Cortex of kidney (tissue), 1 donor: ENCODE measurements at places on chromosomes 16 and 17.
A peak's percentile ranks its signal among the peaks of the same experiment; 100 is the strongest.

DNA sequence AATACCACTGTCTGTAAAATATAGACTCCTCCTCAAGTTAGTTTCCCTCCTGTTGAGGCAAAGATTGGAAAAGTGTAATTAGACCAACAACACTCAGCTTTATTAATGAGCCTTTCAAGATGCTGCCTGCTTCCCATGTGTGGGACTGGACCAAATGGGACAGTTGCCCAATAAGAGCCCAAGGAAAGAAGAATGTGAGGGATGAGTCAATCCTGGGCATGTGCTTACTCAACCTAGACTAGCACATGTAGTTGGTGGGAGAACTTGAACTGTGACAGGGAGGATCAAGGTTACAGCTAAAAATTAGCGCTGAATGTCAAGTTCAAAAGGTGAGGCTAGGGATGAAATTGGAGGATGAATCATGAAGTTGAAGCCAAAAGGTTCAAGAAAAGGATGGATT is 435.5 kb downstream of the CA10 start:
- no peak for DNase-seq

DNA sequence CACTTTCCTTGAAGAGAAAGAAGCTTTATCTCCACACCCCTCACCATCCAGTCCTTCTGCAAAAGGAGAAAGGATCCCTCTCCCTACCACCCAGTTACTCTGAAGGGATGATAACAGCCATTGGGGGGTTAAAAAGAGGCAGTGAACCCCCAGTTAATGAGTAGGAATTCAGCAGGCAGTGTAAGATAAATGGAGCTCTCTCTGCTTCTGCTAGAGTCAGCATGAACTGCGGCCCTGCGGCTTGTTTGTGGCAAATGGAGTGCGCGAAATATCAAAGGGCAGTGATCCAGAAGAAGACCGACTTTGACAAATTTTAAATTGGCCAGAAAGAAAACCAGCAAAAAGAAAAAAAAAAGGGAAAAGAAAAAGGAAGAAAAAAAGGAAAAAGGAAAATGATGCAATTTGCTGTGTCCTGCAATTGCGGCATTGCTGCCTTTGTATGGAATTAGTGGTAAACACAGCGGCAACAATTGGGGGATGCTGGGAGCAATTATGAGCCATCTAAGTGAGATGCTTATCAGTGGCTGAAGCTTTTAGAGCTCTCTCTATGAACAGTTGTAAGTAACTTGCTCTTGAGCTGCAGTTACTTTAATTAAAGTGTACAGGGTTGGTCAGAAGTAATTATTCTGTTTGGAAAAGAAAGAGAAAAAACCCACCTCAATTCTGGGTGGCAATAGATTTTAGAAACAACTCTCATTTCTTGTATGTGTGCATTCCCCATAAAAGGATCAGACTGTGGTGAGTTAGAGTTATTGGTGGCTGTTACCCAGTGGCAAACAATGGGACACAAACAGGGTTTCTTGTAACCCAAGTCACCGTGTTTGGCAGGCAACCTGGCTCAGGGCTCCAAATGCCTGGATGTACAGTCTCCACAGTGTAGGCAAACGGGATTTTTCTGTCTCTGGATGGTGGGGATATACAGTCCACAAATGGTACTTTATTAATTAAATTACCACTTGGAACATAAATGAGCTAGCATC is 161.3 kb downstream of the AATF start:
- no peak for DNase-seq

- DNase-seq, result no peak
Observed at GRCh38 chr16:53714205-53715022, 10.5 kb downstream of the FTO start.

GRCh38 chr16:75787440-75787839 is 61.1 kb upstream of the CPHXL start:
- DNase-seq, result no peak

- peak; percentile 70 for DNase-seq
Observed at GRCh38 chr17:28951428-28951990, at the start of gene PHF12. TSS of gene PHF12 (minus strand) at chr17:28951518. CDS start at chr17:28950960, 558 bp downstream.

DNA sequence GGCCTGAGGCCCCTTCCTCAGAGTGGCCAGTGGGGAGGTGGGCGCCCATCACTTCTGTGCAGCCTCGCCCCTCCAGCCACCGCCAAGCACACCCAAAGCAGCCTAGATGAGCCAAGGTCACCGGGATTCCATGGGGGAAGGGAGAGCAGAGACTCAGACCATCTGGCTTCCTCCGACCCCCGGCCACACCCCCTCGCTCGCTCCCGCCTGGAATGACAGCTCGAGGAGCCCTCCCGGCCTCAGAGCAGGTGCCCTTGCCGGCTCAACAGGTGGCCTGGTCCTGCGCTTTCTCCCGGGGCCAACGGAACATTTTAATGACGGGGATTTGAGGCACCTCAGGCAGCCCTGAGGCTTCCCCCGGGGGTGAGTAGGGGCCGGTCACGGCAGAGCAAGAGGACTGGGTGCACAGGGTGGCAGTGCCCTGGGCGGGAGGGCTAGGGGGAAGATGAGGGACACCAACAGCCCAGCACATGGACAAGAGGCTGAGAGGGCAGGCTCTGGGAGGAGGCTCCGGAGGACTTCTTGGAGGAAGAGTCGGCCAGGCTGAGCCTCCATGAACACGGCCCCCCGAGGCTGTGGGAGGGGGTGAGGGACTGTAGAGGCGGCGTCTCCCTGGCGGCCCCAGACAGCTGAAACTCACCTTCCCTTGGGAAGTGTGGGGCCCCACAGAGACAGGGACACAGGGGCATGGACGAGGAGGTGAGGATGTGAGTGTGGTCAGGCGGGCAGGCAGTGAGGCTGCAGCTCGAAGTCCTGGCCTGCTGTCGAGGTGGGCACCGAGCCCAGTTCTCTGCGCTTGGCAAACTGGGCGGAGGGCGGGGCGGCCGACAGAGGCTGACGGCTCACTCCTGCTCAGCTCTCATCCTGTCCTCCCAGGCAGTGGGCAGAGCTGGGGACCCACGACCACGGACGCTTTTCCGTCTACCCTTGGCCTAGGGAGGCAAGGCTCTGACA is 12.5 kb upstream of the C1QTNF8 start:
- DNase-seq, result no peak

GRCh38 chr16:13372421-13372820 is 471.0 kb downstream of the SHISA9 start:
- DNase-seq, result no peak

DNA sequence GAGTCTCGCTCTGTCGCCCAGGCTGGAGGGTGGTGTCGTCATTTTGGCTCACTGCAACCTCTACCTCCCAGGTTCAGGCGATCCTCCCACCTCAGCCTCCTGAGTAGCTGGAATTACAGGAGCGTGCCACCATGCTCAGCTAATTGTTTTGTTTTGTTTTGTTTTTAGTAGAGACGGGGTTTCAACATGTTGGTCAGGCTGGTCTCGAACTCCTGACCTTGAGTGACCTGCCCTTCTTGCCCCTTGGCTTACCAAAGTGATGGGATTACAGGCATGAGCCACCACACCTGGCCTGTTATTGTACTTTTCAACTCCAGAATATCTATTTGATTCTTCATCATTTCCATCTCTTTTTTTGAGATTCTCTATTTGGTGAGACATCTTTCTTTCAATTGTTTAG is 9.0 kb upstream of the ADORA2B start:
- DNase-seq, result no peak

DNA sequence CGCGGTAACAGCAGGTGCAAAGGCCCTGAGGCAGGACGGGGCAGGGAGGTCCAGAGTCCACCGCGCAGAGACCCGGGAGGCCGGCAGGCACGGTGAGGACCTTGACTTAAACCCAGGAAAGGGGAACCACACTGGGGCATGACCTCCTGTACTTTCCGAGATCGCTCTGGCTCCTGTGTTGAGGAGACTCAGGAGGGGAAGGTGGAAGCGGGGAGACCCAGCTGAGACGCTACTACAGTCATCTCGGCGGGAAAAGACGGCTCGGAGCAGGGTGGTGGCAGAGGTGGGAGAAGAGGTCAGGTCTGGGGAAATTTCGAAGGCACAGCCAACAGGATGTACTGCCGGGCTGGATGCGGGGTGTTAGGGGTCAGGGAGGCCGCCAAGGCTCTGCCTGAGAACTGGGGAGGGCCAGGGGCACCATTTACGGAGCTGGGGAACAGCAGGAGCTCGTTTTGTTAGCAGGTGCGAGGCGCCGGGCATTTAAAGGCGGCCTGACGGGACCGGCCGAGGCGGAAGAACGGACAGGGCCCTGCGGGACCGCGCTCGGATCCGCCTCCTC is 22.3 kb downstream of the NPTX1 start:
- DNase-seq, result no peak

GRCh38 chr17:40176754-40177110 is 538 bp upstream of the RAPGEFL1 start:
- DNase-seq, result no peak

DNA sequence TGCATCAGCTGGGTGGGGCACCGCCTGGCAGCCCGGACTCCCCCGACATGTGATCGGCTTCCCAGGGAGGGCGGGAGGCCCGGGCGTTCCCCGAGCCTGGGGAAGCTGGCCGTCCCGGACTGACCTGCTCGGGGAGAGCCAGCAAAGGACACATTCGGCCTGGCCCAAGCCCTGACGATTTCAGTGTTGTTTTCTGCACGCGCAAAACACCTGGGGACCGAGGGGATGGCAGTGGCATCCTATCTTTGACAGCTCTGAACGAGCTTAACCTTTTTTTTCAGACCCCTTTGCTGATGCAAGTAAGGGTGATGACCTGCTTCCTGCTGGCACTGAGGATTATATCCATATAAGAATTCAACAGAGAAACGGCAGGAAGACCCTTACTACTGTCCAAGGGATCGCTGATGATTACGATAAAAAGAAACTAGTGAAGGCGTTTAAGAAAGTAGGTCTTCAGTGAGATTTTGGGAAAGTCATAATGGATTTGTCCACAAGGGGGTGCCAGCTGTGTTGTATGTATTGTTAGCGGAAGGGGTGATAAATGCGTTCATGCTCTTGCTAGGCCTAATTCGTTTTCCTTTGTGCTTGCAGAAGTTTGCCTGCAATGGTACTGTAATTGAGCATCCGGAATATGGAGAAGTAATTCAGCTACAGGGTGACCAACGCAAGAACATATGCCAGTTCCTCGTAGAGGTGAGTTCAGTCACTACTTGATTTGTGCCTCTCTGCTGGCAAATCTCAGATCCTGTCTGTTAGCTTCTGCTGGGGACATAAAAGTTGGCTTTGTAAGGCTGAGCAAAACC is 1.0 kb downstream of the EIF1 start:
- no peak for DNase-seq

DNA sequence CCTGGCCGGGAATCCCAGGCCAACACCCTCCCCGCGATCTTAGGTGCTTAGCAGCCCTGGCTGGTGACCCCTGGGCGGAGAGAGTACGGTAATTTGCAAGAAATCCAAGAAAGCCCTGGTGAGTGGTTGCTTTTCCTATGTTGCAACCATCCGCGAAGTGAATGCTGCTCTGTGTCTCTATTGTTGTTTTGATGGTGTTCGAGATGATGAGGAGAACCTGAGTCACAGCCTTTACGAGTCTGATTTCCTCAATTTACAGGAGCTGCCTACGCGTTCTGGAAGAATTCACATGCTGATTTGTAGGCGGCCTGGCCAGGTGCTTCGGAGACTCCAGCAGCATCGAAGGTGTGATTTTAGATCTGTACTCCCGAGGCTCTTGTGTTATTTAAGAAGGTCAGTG is 63.3 kb downstream of the TMEM235 start:
- DNase-seq, result no peak

DNA sequence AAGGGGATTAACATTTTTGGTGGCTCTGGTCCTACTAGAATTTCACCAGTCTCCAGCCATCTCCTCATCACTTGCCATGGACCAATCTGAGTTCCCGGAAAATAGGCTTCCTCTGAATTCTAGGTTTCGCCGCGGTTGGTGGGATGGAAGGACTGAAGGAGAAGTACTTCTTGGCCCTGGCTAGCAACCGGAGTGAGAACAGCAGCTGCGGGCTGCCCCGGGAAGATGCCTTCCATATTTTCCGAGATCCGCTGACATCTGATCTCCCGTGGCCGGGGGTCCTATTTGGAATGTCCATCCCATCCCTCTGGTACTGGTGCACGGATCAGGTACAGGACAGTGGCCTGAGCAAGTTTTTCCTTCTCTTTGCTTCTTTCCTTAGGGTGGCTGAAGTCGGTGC is 45.0 kb downstream of the SLC5A11 start:
- DNase-seq, result no peak

DNA sequence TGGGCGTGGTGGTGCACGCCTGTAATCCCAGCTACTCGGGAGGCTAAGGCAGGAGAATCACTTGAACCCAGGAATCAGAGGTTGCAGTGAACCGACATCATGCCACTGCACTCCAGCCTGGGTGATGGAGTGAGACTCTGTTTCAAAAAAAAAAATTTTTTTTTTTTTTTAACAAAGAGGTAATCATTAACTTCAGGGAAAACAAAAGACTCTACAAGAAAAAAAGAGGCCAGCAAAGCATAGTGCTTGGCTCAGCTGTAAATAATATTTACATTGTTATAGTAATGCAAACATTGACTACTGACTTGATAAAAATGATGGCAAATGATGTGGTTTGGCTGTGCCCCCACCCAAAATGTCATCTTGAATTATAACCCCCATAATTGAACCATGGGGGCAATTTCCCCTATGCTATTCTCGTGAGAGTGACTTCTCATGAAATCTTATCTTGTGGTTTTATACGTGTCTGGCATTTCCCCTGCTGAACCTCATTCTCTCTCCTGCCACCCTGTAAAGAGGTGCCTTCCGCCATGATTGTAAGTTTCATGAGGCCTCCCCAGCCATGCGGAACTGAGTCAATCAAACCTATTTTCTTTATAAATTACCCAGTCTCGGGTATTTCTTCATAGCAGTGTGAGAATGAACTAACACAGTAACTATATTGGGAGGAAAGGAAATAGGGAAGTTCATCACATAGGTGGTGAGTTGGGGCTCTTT is 12.7 kb upstream of the SSTR2 start:
- no peak for DNase-seq

DNA sequence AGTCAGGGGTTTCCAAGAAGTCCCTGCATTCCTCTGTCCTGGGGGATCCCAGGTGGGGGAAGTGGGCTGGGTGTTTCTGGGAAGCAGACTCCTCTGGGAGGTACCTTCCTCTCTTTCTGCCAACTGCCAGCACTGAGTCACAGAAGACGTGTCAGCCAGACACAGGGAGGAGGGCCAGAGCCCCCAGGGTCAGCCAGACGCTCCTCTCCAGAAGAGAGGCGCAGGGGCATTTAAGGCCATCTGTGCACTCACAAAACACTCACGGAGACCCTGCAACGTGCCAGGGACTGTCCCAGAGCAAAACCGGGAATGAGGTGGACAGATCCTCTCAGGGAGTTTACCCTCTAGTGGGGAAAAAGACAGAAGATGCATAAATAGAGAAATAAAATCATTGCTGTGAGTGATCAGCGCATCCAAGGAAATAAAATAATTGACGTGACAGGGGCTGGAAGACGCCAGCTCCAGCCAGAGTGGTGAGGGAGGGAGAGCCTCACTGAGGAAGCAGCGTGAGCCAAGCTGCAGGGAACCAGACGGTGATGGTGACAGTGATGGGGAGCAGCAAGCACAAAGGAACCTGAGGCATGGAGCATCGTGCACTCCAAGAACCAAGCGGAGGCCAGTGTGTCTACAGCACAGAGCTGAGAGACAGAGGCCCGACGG is 105.4 kb downstream of the ZNF423 start:
- no peak for DNase-seq

- no peak for DNase-seq
Observed at GRCh38 chr16:70444249-70445063, 5.6 kb upstream of the ST3GAL2 start.
